Thyroid gland (tissue), 4 donors: ENCODE measurements at places on chromosomes 16 and 17. TPM values are rescaled to one million over a fixed set of nuclear protein-coding genes. Genes with fewer than 3 reads are reported as not detected.

GRCh38 chr16:65413861-65414260, 292.0 kb upstream of the CDH11 start:
- no peak for DNase-seq

GRCh38 chr17:74904687-74905409, 11.4 kb upstream of the FADS6 start:
- no peak for DNase-seq

DNA sequence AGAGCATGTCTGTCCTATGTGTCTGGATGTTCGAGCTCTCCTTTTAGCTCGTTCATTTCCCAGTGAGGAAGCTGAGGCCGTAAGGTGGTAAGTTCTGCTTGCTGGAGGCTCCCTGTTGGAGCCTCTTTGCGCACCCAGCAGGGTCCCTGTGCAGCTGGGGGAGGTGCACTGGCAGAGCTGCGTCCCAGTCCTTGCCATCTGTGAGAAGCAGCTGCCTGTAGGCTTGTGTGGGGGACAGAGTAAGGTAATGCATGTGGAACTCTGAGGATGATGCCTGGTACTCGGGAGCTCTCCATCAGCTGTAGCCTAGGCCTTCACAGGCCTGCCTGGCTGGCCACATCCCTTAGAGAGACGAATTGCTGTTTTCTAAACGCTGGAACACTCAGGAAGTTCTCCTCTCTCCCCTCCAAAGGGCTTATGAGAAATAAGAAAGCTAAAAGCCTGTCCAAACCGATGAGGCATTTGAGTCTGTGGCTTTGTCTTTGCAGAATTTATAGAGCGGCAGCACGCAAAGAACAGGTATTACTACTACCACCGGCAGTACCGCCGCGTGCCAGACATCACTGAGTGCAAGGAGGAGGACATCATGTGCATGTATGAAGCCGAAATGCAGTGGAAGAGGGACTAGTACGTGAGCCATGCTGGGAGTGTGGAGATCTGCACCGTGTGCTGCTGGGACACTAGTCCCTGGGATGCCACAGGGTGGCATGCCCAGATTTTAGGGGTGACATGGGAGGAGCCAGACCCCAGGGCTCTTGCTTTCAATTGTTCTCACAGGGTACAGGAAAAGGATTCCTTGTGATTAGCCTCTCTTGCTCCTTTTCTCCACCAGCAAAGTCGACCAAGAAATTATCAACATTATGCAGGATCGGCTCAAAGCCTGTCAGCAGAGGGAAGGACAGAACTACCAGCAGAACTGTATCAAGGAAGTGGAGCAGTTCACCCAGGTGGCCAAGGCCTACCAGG, 1.6 kb downstream of the NDUFB10 start:
- DNase-seq = no peak

DNA sequence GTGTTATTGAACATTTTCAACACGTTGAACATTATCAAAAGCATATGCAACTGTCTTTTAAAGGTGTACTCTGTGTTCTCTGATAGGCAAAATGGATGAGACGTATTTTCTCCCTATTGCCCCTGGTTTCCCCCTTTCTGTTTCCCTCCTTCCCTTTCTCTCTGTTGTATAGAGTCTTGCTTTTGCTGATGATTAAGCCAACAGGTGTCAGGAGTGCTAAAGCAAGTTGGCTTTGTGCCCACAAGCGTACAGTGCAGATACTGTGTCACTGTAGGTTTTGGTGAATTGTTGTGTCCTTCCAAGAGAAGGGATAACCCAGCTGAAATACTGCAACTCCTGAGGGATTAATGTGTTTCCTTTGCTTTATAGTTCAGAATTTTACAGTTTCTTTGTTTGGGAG, 74.4 kb downstream of the COX10 start:
- no peak for DNase-seq

- no peak for DNase-seq
Measured at GRCh38 chr16:88995746-88996535, 18.9 kb upstream of the CBFA2T3 start.

DNA sequence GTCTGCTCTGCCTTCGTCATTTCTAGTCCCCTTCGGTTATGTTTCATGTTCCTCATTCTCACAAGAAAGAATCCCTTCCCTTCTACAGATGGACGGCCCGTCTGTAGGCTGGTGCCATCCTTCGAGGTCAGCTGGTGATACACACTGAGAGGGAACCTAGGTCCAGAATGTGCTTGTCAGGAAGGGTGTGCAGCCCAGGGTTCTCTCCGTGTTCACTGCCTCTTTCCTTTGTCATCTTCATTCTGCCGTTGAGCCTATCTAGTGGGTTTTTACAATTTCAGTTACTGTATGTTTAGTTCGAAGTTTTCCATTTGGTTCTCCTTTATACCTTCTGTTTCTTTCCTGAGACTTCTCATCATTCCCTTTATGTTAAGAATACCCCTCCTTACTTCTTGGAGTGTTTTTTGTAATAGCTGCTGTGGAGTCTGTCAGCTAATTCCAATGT, 18.9 kb downstream of the KIAA0513 start:
- DNase-seq = no peak

- DNase-seq = no peak
Measured at GRCh38 chr16:19919142-19919541, 34.5 kb upstream of the GPRC5B start.

- DNase-seq = no peak
Measured at GRCh38 chr17:72423286-72423589, 302.4 kb downstream of the SOX9 start.

GRCh38 chr16:9042533-9042932, 48.9 kb upstream of the HAPSTR1 start:
- DNase-seq = no peak

CDH5 gene
- total RNA-seq = 71.6 TPM

AANAT gene
- total RNA-seq = not detected

CD300A gene
- 5.8 TPM for total RNA-seq

SNN gene
- total RNA-seq = 31.5 TPM
